ENCODE measurements at places on chromosomes 2 and 18.
A peak's percentile ranks its signal among the peaks of the same experiment; 100 is the strongest.

DNA sequence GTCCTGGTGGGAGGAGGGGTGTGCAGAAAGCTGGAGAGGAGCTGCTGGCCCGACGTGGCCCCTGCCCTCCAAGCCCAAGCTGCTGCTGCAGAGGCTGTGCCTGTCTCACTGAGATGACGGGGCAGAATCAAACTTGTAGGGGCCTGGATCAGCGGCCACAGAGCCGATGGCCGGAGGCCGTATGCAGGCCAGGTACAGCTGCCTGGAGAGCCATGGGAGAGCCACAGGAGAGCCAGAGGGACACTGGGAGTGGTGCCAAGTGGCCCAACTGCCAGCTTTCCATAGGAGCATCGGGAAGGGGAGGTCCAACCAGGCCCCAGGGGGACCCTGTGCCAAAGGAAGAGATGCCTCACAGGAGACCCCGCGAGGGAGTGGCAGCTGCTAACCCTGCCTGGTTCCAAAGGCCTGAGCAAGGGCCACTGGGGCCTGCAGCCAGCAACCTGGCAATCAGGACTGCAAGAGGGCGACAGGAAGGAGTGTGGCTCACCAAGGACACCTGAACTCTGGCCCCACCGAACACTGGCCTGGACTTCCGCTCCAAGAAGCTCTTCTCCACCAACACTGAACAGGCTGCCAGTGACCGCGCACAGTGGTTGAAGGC, 70.7 kb downstream of the HDAC4 start:
- no peak for DNase-seq

DNA sequence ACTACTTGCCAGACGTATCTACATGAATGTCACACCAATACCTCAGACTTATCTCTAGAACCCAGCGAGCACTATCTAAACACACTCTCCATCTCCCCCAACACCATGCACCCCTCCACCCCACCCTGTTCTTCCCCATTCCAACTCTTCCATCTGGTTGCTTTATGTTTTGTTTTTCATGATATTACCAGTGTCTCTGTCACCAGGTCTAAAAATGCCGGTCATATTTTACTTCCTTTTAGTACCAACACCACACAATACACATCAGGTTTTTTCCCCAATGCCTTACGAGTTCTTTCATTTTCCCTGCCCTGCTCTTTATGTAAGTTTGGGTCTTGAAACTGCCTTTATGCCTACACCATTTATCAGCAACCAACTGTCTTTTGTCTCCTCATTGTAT, 10.2 kb upstream of the ITGA4 start:
- DNase-seq, result no peak

DNA sequence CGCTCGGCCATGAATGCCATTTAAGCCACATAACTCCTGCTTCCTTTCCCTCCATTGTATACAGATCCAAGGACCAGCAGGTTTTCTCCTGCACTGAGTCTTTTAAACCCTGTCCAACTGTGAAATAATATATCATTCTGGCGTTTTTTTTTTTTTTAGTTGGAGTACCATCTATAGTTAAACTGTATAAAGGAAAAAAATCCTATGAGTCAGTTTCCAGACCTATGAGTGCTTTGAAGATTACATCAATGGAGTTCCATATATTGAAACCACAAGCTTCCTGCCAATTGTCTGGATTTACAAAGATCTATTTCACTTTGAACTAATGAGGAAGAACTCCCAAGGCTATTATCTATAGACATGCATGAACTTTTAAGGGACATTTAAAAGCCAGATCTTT, 2.4 kb upstream of the MALT1 start:
- no peak for DNase-seq

DNA sequence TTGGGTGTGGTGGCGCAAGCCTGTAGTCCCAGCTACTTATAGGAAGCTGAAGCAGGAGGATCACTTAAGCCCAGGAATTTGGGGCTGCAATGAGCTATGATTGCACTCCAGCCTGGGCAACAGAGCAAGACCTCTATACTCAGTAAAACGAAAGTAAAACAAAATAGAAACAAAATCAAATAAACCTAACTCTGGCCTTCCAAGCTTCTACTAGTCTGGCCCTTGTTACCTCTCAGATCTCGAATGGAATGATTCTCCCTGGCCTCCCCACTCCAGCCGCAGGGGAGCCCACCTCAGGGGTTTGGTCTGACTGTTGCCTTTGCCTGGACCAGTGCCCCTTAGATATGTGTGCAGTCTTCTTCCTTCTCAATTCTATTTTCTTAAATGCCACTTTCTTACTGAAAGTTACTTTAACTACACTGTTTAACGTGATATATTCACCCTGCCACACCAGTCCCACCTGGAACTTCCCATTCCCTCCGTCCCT, 160.0 kb upstream of the GCFC2 start:
- no peak for DNase-seq

GRCh38 chr2:40168546-40168945, 283.3 kb downstream of the SLC8A1 start:
- DNase-seq, result no peak

DNA sequence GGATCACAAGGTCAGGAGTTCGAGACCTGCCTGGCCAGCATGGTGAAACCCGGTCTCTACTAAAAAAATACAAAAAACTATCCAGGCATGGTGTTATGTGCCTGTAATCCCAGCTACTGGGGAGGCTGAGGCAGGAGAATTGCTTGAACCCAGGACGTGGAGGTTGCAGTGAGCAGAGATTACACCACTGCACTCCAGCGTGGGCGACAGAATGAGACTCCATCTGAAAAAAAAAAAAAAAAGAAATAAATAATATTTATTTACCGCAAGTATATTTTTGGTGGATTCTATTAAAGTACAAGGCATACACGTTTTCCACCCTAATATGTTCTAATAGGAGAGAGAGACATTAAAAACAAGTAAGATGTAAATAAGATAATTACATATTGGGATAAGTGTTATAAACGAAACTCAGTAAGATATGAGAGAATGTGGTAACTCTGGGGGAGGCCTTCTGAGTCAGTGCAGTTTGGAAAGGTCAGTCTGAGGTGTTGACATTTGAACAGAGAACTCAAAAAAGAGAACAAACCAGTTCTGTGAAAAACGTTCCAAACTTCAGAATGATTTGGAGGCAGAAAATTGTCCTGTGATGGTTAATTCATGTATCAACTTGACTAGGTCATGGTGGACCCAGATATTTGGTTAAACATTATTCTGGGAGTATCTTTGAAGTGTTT, 8.8 kb upstream of the POLI start:
- peak; percentile 51 for DNase-seq

GRCh38 chr18:59467497-59467896, 108.4 kb upstream of the LMAN1 start:
- DNase-seq, result no peak

DNA sequence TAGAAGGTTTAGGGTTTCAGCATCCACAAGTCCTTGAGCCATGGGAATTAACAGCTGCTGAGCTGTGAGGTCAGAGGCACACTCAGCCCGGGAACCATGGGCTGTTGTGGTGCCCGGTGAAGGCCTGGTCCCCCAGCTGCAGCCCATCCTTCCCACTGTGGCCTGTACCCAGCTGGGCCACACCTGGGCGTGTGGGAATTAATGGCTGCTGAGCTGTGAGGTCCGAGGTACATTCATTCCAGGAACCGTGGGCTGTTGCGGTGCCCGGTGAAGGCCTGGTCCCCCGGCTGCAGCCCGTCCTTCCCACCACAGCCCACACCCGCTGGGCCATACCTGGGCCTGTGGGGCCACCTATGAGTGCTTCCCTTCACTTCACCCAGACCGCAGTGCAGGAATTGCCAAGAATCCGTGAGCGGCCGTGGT, 25.2 kb downstream of the TMEM18 start:
- DNase-seq, result no peak

DNA sequence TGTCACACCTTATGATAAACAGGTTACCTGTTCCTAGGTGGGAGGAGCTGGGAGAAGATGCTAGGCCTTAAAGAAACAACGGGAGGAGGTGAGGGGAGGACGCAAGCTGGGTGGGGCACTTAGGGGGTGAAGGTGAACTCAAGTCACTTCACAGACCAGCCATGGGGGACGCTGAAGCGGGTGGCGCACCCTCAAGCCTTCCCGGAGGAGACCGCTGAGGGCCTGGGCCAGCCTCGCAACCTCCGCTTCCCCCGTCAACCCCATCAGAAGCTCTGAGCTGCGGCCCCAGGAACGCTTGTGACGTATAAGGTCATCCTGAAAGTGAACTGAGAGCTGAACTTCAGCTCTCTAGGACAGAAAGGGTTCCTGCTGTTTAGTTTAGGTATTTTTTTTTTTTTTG, 133.5 kb downstream of the MBP start:
- no peak for DNase-seq

- DNase-seq, result no peak
Observed at GRCh38 chr18:58188996-58189395, 145.0 kb downstream of the NEDD4L start.

GRCh38 chr18:49459404-49460171, 857 bp downstream of the DYM start:
- no peak for DNase-seq

DNA sequence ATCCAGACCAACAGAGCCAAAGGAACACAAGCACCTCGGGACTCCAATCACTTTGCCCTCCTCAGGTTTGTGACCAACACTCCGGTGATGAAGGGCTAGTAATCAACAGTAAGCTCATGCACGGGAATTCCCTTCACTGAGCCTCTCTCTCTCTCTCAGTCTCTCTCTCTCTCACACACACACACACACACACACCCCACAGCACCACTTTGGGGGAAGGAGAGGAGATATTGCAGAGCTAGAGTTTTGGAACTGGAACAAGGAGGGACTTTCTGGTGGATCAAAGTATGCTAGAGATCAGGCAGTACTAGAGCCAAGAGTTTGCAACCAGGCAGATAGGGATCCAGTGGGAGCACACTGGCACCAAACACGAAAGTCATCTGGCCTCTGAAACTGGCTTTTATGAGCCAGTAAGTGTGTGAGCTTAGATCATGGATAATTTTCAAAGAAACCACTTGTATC, 98.7 kb downstream of the ANKRD44 start:
- no peak for DNase-seq

DNA sequence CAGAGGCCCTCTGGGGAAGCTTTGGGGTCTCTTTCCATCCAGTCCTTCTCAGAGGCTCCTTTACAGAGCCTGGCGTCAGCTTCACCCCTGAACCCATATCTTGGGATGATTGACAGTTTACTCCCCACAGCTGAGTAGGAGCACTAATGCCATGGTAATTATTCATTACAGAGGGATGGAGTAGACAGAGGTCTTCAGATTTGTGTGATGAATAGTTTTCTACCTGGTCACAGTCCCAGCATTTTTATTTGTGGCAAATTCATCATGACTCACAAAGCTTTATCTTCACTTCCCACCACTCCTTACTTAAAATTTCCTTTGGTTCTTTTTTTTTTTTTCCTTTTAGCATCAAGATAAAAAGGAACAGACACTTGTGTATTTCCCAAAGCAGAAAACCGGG, 104.2 kb downstream of the CCDC85A start:
- no peak for DNase-seq

GRCh38 chr2:65020943-65021528, 31.8 kb downstream of the SLC1A4 start:
- peak; percentile 59 for DNase-seq

GRCh38 chr2:145771525-145771924, 1251.6 kb upstream of the ZEB2 start:
- no peak for DNase-seq

DNA sequence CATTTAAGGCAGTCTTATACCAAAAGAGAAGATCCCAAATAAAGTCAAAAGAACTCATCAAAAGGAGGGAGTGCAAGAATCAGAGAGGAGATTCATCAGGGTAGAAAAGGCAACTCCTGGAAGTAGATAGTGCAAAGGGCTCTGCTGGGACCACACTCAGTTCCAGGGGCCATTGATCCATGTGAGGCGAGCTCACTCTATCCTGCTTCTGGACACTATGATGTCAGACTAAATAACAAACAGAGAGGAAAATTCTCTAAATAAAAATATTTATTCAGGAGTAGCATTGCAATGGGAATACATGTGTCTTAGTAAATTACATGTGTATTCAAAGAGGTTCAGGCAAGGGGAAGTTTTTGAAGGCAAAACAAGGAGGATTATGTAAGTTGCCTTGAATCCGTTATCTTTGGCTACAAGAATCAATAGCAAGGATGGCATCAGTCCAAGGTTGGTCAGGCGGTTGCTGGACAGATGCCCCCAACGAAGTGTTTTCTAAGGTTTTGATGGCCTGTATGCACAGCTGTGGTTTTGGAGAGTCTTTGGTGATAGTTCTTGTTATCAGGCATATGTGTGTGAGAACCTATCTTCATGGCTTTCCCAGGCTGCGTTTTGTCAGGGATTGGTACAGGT, 13.2 kb upstream of the SERPINB12 start:
- DNase-seq, result no peak

DNA sequence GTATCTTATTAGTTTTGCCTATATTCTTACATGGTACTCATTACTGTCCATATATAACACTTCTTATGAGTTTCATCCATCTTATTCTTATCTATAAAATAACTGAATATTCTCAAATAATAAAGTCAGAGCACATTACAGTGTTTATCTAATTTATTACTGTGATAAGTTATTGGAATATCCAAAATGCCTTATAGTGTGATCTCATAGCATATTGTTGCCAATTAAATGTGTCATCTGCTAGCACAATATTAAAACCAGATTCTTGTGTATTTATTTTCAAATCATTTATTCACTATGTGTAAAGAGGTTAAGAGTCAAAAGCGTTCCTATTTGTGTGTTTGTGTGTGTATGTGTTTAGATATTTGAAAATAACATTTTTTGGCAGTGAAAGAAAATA, 151.9 kb downstream of the WDR7 start:
- DNase-seq, result no peak

- DNase-seq, result peak; percentile 13
Observed at GRCh38 chr2:128435576-128436478, 117.2 kb upstream of the HS6ST1 start.

DNA sequence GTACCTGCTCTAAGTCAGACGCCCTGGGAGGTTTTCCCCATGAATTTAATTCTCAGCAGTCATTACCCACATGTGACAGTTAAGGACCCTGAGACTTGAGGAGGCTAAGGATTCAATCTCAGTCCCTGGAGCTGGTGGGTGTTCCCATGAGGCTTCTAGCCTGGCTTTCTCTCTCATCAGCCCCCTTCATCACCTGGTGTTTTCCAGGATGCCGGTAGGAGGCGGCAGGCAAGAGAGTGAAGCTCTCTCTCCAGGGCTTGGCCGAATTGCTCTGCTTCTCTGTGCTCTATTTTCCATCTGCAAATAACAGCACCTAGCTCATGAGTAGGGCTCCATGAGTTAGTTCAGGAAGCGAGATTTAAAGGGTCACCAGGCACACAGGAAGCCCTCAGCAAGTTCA, 241.9 kb downstream of the PTPRM start:
- DNase-seq, result no peak

DNA sequence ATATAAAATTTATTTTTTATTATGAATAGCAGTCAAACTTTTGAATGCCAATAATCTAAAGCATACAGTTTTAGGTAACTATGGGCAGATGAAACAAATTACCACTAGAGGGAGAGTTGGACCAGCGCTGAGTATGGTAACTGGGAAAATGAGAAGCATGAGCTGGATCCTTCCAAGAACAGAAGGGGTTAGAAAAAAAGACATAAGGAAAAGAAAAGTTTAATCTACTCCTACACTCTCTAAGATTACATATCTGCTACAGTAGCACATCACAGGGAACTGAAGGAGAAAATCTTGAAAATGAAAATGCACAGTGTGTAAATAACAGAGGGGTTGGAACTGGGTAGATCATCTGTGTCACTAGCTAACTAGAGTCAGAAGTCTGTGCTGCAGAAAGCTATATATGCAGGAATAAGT, 15.5 kb downstream of the REG3G start:
- DNase-seq, result no peak

GRCh38 chr2:85163675-85164074, 30.5 kb downstream of the TCF7L1 start:
- DNase-seq, result no peak
